ENCODE measurements at places on chromosomes 5 and 9. TPM values are rescaled to one million over a fixed set of nuclear protein-coding genes. Genes with fewer than 3 reads are reported as not detected.

The PCDHGC5 gene
- polyA plus RNA-seq = 1.4 TPM

- DNase-seq = no peak
Observed at GRCh38 chr5:175872287-175873087, 1.1 kb downstream of the CPLX2 start.

- no peak for DNase-seq
Observed at GRCh38 chr9:134628354-134628736, 13.3 kb upstream of the COL5A1 start.

- no peak for DNase-seq
Observed at GRCh38 chr9:68780720-68781119, 75.7 kb downstream of the PIP5K1B start.

All from left lung (tissue), 14 donors.